ENCODE measurements at places on chromosomes 2 and 18.

DNA sequence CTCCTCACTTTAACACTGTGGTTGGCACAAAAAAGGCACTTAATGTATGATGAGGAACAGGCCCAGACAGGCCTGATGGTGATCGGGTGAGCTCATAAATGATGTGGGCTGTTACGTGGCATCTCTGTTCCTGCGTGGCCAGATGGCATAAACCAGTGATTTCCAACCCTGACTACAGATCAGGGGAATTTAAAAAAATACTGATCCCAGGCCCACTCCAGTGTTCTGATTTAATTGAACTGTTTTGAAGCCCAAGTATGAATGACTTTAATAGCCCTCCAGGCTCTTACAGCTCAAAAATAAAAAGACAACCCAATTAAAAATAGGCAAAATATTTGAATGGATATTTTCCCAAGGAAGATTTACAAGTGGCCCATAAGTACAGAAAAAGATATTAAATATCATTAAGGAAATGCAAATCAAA is 48.2 kb downstream of the LIPG start:
- DNase-seq, result no peak

DNA sequence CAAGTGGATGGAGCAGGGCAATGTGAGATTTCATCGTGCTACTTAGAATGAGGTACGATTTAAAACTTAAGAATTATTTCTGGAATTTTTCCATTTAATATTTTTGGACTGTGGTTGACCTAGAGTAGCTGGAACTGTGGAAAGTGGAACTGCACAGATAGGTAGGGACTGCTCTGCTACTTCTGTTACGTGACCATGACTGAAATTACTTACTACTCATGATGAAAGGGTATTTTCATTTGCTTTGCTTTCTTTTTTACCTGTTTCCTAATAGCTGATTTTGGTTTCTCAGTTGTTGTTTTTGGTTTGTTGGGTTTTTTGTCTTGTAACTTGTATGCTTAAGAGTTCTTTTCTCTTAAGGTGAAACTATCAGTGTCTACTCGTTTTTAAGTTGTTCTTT is 11.4 kb downstream of the UBE2E3 start:
- DNase-seq, result no peak

DNA sequence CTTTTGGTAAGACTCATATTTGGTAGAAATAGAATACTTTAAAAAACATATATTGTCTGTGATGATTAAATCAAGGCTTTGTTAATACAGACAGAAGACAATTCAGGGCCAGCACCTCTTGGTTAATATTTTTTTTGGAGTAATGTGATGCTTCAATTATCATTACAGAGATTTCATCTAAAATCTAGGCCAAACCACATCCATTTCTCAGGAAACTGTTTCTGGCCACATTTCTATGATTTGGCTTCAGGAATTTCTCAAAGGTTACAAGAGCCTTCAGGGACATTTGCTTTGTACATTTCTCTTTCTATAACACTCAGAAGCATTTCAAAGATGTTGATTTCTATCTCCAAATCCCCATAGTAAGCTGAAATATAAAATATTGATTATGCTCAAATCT is 614.9 kb downstream of the LRP1B start:
- DNase-seq, result no peak

DNA sequence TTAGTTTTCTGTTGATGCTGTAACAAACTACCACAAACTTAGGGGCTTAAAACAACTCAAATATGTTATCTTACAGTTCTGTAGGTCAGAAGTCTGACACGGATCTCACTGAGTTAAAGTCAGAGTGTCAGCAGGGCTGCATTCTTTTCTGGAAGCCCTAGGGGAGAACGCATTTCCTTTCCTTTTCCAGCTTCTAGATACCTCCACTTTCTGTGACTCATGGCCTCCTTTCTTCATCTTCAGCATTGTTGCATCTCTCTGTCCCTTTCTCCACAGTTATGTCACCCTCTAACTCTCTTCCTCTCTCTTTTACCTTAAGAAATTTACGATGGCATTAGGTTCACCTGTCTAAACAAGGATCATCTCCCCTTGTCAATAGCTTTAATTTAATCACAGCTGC is 13.3 kb upstream of the PPP4R1 start:
- DNase-seq, result no peak

GRCh38 chr2:68811364-68811763 is 59.8 kb downstream of the BMP10 start:
- DNase-seq, result no peak

GRCh38 chr2:143175438-143175837 is 46.2 kb downstream of the ARHGAP15 start:
- DNase-seq, result no peak

DNA sequence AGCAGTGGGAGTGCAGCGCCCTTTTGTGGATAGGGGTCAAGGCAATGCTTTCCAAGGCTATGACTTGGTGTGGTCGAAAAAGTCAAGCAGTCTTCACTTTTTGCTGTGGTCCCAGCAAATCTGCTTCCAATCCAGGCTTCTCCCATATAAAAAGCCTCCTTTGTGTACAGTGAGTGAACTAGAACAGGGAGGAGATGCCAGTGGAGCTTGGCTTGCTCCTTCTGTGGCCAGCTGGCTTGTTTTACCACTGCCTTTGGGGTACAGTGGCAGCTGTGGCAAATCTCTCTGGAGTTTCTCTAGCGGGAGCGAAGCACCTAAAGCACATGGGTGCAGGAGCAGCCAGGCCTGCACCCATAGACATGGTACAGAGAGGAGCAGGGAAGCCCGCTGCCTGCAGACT is 103.5 kb downstream of the MSH2 start:
- no peak for DNase-seq

DNA sequence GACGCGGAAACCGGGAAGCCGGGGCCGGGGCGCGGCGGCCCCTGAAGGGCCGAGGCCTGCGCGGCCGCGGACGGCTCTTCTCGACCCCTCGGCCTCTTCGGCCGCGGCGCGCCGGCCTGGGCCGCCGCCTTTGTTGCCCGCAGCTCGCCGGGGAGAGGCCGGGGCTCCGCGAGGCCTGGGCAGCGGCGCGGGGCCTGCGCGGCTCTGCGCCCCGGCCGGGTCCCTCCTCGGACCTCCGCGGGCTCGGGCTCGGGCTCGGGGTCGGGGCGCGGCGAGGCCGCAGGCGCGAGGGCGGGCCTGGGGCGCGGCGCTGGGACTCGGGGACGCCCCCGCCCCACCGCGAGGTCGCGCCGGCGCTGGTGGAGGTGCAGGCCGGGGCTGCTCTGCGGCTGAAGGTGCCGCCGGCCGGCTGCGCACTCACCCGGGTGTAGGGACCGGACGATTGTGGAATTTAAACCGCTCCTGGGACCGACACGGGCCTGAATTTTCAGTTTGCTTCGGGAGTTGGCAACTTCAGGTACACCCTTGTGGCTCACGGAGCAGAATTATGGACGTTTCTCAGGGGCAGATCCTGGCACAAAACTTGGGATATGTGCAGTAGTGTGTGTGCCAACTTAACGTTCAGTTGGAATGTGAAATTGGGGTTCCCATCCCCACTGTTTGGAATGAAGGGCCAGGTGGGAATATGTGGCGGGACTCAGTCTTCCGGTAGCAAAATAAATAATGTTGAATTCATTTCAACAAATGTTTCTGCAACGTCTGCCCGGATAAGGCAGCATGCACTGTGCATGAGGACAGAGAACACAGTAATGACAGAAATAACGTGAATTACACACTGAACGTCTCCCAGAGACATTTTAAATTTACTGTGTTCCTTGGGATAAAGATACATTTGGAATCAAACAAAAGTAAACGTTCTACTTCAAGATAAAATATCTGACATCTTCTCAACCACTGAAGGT is 787 bp downstream of the SOCS6 start:
- DNase-seq, result no peak

- DNase-seq, result no peak
These were observed 215.0 kb downstream of the MYCN start for GRCh38 chr2:16155366-16155765.

GRCh38 chr2:36438449-36438977 is 82.9 kb downstream of the CRIM1 start:
- DNase-seq, result no peak

DNA sequence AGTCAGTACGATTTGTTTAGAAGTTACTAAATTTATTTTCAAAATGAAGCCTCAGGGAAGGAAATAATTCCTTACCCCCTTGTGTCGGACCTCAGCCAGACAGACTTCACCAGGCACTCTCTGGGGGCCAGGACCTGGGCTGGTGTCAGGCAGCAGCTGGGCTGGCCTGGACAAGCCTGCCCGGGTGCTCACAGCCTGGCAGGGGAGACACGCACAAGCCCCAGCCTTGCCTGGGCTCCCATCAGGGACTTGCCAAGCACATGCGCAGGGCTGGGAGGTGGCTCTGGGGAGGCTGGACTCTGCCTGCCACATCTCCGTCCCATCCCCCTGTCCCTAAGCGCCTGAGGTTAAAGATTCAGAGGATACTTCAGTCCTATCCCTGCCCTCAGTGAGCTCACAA is 56.8 kb upstream of the HS6ST1 start:
- no peak for DNase-seq

DNA sequence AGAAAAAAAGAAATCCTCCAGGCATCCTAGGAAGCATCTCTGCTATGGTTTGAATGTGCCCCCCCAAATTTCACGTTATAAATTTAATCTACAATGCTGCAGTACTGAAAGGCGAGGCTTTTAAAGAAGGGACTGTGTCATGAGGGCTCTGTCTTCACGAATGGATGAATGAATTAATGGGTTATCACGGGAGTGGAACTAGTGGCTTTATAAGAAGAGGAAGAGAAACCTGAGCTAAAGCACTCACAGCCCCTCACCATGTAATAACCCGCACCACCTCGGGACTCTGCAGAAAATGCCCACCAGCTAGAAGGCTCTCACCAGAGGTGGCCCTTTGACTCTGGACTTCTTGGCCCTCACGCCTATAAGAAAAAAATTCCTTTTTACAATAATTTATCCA is 27.6 kb downstream of the RNU4ATAC start:
- DNase-seq, result no peak

- no peak for DNase-seq
These were observed 409.5 kb upstream of the CWC22 start for GRCh38 chr2:180416627-180417026.

- no peak for DNase-seq
These were observed 84.3 kb upstream of the RAPH1 start for GRCh38 chr2:203619267-203619878.

- DNase-seq, result no peak
These were observed 120.3 kb upstream of the CAPN13 start for GRCh38 chr2:30927465-30928075.

DNA sequence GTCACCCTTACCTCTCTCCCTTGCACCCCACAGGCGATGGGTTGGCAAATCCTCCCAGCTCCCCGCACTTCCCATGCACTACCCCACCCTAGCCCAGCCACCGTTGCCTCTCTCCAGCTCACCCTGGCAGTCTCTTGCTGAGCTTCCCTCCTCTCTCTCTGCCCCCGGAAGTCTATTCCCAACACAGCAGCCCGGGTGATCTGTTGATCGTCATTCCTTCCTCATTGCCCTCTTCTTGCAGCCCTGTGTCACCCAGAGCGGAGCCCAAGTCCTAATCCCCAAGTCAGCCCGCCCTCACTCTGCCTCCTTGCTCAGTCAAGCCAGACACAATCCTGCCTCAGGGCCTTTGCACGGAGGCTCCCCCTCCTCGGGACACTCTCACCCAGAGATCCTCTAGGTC is 55.2 kb downstream of the CIB4 start:
- DNase-seq, result no peak

DNA sequence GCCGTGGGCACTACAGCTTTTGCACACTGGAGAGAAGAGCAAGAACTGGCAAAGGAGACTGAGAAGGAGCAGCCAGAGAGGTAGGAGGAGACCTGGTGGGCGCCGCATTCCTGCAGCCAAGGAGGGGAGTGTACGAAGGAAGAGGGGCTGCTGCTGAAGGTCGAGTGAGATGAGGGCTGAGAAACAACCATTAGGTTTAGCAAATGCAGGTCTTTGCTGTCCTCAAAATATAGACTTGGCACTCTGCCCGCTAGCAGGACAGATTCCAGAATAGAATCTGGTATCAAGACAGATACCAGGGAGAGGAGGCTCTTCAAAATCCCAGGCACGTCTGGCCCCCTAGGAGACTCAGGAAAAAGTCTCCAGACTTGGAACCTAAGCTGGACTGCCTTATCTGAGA is 83.0 kb downstream of the TGOLN2 start:
- no peak for DNase-seq

GRCh38 chr2:241410739-241411176 is 54.7 kb downstream of the FARP2 start:
- DNase-seq, result no peak

- no peak for DNase-seq
These were observed 118.2 kb downstream of the VWC2L start for GRCh38 chr2:214529021-214529420.

- no peak for DNase-seq
These were observed 117.6 kb upstream of the REV1 start for GRCh38 chr2:99607454-99607853.

DNA sequence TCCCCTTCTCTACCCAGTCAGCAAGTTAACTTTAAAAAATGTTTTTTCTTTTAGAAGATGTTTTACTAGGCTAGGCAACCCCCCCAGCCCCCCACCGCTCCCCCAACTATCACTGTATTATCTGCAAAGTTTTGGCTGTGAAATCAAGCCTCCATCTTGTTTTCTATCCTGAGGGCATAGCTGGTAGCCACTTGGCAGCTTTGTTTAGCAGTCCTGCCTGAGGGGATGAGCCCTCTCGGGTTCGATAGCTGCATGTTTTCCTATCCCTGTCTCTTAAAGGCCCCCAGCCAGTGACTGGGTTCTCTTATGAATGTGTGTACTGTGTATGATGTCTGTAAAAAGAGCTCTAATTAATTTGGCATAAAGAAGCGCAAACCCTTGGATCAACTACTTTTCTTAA is 43.4 kb downstream of the MRO start:
- no peak for DNase-seq

GRCh38 chr18:70335892-70336726 is 47.3 kb downstream of the SOCS6 start:
- no peak for DNase-seq

GRCh38 chr2:234363011-234363487 is 133.8 kb downstream of the ARL4C start:
- DNase-seq, result no peak

GRCh38 chr2:10575609-10576280 is 114.0 kb downstream of the NOL10 start:
- DNase-seq, result no peak

GRCh38 chr18:13199169-13199568 is 19.4 kb upstream of the LDLRAD4 start:
- DNase-seq, result no peak

- DNase-seq, result no peak
These were observed 17.2 kb downstream of the MIB1 start for GRCh38 chr18:21757833-21758232.

DNA sequence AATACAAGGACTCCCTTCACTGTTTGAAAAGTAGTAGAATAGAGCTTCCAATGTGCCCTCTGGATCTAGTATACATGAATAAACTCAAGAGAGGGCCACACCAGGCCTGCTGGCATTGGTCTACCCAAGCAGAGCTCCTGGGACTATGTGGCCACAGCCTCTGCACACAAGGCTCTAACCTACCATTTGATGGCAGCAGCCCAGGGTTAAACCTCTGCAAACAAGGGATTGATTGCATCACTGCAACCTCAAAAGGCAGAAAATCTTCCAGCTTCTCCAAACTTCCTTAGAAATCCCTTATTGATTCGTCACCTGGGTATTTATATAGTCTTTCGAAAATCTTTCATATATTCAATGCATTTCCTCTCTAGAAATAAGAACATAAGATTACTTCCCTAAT is 147.6 kb upstream of the SETBP1 start:
- no peak for DNase-seq

GRCh38 chr2:200408428-200409316 is 101.2 kb downstream of the KCTD18 start:
- no peak for DNase-seq

- DNase-seq, result no peak
These were observed 58.6 kb upstream of the TFPI start for GRCh38 chr2:187612857-187613256.

GRCh38 chr2:12291303-12291702 is 425.4 kb upstream of the TRIB2 start:
- no peak for DNase-seq

- no peak for DNase-seq
These were observed 4.0 kb upstream of the GLS start for GRCh38 chr2:190876631-190877030.

All from CD4-positive, alpha-beta T cell treated with Interleukin-6 at 100 ng/mL for 8 hours (primary cell).